ENCODE measurements at places on chromosomes 2 and 18.

GRCh38 chr2:182980115-182980514 lies 58.1 kb downstream of the NCKAP1 start:
- no peak for DNase-seq

DNA sequence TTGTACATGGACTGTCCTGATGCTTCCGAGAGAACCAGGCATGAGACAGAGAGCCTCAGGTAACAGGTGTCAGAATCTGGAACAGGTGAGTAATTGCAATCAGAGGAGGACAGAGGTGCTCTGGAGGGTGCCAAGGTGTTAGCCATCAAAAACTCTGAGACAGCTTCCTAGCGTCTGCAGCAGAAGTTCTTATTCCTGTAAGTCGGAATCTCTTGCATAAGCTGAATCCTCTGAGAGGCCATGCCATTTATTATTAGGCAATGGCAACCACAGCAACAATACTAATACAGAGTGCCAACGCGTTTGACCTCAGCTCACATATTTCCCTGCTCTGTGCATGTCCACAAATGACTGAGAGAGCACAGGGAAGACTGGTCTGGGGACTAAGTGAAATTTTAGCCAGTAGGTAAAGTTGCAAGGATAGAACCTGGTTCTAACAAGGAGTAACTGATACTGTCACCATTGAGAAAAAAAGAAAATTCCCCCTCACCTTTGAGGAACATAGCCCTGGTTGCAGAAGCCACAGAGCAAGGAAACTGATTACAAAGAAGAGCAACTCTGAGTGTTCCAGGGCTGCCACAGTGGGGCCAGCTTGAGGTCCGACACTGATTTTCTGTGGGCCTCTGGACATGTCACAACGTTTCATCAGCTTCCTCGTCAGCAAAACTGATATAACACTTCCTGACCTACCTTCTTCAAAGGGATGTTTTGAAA lies 55.1 kb upstream of the ACSL3 start:
- no peak for DNase-seq

DNA sequence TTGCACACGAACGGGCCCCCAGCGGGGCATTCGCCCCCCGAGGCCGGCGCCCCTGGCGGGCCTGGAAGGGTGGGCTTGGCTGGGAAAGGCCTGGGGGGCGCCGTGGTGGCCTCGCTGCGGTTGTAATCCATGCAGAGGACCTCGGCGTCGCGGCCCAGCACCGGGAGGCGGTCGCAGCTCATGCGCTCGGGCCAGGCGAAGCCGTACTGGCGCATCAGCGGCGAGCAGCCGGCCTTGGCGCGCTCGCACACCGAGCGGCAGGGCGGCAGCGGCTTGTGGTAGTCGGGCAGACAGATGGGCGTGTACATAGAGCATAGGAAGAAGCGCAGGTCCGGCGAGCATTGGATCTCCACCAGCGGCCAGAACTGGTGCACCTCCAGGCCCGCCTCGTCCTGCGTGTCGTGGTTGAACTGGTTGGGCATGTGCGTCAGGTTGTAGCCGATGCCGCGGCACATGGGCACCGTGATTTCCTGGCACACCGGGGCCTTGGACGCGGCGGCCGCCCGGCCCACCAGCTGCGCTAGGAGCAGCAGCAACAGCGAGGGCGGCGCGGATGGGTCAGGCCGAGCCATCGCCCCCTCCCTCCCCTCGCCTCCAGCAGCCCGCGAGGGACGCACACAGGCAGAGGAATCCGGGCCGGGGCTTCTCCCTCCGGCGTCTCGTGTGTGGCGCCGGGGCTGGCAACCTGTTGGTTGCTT lies 1.4 kb downstream of the FZD5 start:
- no peak for DNase-seq

DNA sequence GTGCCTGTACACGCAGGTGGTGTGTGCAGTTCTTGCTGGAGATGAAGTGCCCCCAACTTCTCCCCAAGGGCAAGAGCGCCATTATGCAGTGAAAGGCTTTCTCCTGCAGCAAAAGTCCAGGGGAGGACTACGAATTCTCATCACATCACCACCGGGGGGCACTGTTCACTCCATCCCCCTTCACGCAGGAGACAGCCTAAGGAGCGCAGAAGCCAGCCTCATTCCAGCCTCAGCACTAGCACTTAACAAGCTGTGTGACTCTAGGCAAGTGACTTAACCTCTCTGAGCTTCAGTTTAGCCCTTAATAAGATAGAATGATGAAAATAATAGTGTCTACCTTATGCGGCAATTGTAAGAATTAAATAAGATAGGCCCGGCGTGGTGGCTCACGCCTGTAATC lies 32.3 kb downstream of the DNMT3A start:
- no peak for DNase-seq

DNA sequence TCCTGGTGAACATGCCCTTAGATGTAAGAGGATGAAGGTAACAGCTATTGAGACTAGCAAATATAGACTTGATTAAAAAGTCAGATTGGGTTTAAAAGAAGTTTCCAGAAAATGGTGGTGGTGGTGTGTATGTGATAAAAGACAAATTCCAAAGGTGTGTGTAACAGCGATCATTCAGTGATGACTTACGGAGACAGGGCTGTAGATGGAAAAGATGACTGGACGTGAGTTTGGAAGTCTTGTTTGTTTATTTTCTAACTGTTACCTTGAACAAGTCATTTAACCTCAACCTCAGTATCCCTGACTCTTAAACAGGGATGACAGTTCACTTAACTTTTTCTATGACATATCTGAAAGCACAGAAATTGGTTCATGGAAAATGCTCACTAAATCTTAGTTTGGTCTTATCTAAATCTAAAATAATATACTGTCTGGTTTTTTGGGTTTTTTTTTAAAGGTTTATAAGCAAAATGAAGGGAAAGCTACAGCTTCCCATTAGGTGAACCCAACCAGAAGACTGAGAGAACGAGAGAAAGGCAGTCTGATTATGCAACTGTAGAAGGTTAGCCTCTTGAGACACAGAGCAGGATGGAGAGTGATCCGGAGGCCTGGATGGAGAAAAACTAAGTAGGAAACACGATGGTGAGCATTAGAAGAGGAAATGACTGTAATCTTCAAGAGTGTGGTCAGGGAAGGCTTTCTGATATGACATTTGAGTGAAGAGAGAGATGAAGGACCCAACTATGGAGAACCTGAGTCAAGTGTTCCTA lies 71.9 kb downstream of the TCF4 start:
- DNase-seq, result no peak

DNA sequence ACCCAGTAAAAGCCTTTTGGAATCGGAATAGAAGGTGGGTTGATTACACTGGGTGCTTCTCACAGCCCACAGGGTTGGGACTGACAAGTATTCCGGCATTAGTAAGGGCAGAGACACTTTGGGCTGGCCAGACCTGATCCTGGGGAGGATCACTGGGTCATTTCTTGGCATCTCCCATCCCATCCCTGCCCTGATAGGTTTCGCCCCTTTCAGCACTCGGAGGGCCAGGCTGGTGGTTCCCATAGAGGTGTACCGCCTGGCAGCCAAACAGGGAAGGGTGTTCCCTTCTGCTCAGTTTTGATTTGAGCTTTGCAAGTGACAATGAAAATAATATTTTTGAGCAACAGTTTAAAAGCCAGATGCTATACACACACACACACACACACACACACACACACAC lies 37.3 kb downstream of the CYP1B1 start:
- no peak for DNase-seq

GRCh38 chr2:95698146-95698545 lies 106.3 kb downstream of the TRIM43 start:
- DNase-seq, result no peak

GRCh38 chr2:134389381-134389780 lies 135.5 kb downstream of the MGAT5 start:
- DNase-seq, result no peak

DNA sequence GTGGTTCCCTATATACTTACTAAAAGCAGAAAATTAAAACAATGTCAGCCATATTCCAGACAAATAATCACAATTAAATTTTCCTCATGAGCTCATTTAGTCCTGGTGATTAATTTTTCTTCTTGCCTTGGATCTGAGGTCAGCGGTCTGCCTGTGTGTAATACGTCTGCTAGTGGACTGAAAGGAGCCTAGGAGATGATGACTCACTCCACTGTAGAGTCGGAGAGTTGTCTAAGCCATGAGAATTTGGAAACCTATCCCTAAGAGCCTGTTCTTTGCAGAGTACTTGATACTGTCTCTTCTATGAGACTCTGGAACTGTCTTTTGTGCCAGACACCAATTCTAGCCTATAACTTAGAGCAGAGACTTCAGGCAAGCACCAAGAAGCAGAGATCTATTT lies 94.2 kb upstream of the RAB27B start:
- no peak for DNase-seq

GRCh38 chr2:6791682-6792081 lies 74.0 kb downstream of the CMPK2 start:
- DNase-seq, result no peak

All from stimulated activated CD8-positive, alpha-beta memory T cell treated with anti-CD3 and anti-CD28 coated beads, Interleukin-15, amount 100 ng/mL, for 4 hours (primary cell).